ENCODE measurements at places on chromosomes 5 and 9. TPM values are rescaled to one million over a fixed set of nuclear protein-coding genes. Genes with fewer than 3 reads are reported as not detected.

GRCh38 chr5:33582417-33582816, 141.7 kb downstream of the TARS1 start:
- no peak for DNase-seq

DNA sequence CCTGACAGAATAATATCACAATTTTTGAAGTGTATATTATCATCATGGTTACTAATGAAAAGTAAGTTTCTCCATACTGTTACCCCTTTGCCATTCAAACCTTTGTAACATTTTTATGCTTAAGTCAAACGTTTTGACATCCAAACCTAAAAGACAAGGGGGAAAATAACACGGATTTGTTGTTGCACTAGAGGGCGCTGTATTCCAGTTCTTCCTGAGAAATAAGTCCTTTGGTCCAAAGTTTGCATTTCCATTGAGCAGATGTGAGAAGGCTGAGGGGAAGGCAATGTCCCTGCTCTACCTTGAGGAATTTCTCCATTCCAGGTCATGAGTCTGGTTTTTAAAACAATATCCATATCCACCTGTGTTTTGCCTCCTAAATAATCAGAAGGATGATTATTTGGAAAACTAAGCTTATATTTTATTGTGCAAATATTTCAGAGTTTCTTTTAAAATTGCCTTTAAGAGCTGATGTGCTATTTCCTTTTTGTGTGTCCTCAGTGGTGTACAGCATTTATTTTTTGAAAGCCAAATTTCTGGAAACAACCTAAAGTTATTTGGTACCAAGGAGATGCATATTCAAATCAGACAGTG, 9.7 kb downstream of the LECT2 start:
- DNase-seq = peak; percentile 1

DNA sequence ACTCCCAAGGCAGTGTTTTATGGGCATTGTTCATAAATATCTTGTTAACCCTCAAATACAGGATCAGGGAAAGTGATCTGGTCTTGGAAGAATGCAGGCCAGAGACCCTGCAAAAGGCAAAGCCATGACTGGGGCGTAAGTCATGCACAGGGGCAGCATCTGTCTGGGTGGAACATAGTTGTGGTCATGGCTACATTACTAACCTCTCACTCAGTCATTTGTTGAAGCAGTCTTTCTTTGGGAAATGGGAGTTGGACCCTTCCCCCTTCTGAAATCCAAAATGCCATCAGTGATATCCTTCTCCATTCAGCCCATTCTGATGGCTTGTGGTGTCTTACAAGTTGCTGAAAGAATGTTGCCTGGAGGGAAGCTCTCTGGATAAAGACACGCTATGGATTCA, 68.1 kb downstream of the GDNF start:
- no peak for DNase-seq

DNA sequence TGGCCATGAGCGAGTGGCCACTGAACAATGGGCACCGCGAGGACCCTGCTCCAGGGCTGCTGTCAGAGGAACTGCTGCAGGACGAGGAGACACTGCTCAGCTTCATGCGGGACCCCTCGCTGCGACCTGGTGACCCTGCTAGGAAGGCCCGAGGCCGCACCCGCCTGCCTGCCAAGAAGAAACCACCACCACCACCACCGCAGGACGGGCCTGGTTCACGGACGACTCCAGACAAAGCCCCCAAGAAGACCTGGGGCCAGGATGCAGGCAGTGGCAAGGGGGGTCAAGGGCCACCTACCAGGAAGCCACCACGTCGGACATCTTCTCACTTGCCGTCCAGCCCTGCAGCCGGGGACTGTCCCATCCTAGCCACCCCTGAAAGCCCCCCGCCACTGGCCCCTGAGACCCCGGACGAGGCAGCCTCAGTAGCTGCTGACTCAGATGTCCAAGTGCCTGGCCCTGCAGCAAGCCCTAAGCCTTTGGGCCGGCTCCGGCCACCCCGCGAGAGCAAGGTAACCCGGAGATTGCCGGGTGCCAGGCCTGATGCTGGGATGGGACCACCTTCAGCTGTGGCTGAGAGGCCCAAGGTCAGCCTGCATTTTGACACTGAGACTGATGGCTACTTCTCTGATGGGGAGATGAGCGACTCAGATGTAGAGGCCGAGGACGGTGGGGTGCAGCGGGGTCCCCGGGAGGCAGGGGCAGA, 53.3 kb downstream of the JADE2 start:
- no peak for DNase-seq

DNA sequence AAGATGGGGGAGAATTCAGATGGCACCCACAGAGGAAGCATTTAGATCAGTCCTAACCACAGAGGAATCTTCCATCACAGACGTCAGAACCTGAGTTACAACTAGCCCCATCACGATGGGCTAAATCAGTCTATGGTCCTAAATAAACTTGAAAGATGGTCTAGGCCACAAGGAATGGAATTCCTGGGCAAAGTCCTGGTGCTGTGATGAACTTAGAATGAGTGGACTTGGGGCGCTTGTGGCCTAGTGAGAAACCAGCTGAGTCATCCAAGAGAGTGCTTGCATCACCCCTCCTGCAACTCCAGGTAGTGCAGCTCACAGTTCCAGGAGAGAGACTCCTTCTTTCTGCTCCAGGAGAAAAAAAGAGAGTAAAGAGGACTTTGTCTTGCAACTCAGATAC, 722.9 kb upstream of the RGMB start:
- no peak for DNase-seq

DNA sequence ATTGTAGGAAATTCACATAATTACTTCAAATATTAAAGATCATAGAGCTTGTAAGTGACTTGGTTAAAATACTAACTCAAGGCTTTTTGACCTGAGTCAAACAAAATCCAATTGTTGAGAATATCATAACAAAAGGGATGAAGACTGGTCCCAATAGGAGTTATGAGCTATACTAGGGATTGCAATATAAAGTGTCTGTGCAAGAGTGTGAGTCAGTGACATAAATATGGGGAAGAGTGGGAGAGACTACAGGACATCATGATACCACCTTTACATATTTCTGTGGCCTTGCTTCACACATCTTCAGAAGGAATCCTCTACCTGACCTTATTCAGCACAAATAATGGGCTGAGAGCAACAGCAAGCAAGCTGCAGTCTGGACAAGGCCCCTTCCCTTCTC, 180.9 kb upstream of the SLC24A2 start:
- no peak for DNase-seq

- DNase-seq = no peak
Observed at GRCh38 chr9:27462434-27462833, 61.7 kb upstream of the IFNK start.

- DNase-seq = no peak
Observed at GRCh38 chr9:131851414-131851813, 111.5 kb upstream of the RAPGEF1 start.

GRCh38 chr5:1867815-1868143, 14.9 kb downstream of the IRX4 start:
- no peak for DNase-seq

GRCh38 chr9:129656795-129657390, 8.6 kb upstream of the PRRX2 start:
- no peak for DNase-seq

GRCh38 chr5:177431317-177432142, 5.1 kb downstream of the GRK6 start:
- peak; percentile 70 for DNase-seq

GRCh38 chr9:23379842-23380241, 446.2 kb downstream of the ELAVL2 start:
- no peak for DNase-seq

- DNase-seq = no peak
Observed at GRCh38 chr9:124199474-124199873, 58.3 kb upstream of the NEK6 start.

DNA sequence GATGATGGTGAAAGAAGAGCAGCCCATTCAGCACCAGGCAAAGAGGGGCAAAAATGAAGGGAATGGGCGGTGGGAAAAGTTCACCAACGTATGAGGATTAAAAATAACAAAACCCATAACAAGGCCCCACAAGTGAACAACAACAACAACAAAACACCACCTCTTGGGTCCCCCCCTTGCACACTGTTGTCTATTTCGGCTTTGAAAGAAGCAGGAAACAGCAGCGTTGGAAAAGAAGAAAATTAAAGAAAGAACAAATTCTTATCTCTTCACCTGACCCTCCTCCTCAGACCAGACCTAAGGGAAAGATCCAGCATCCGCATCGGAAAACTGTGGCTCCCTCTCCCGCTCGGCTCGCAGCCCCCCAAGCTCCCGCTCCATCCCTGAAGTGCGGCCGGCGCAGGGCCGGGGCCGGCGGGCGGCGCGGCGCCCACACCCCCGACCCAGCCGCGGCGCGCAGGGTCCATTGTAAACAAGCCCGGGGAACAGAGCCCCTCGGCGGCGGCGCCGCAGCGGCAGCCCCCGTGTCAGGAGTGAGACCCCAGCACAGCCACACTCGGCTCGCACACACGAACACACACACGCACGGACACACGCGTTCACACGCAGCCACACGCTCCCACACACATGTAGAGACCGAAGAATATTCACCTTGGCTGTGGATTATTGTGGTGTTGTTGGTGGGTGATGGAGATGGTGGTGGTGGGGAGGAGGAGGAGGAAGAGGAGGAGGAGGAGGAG, 535 bp downstream of the RFX3 start:
- DNase-seq = no peak

DNA sequence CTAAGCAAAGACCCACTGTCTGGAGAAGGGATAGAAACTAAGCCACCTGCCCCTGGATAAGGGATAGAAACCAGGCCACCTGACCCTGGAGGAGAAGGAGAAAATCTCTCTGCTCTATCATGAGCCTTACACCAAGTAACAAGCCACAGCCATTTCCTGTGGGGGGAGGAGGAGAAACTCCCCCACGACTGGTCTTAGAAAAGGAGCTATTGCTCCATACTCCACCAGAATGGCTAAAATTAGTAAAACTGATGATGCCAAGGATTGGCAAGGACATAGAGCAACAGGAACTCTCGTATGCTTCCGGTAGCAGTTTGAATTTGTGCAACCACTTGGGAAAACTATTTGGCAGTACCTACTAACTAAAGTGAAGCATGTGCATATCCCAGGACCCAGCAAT, 70.8 kb downstream of the ACTL7B start:
- no peak for DNase-seq

GRCh38 chr5:142466195-142466971, 141.6 kb upstream of the SPRY4 start:
- DNase-seq = no peak

DNA sequence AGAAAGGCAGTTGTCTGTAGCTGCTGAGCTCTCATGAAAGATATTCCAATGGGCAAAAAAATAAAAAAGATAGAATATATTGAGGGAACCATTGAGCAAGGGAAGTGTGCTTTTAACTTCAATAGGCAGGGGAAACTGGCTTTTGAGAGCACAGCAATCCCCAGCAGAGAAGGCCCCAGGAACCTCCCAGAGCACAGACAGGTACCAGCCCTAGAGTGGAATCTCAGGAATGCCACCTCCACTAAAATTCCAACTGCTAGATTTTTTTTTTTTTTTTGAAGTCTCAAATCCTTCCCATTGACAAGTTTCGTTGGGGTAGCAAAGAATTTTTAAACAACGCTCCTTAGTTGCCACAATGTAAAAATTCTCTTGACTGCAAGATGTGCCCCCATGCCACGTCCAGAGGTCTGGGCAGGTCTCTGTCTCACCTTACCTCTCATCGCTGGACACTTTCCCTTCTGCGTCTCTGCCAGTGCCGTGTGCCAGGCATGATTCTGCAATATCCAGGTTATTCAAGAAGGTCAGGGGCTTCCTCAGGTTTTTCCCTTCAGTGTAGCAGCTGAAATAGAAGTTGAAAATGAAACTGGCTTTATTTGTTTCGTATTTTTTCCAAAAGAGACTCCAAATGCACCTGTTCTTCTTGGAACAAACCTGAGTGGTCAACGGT, 64.2 kb upstream of the IRX1 start:
- no peak for DNase-seq

- no peak for DNase-seq
Observed at GRCh38 chr9:123753016-123753415, 176.9 kb downstream of the DENND1A start.

DNA sequence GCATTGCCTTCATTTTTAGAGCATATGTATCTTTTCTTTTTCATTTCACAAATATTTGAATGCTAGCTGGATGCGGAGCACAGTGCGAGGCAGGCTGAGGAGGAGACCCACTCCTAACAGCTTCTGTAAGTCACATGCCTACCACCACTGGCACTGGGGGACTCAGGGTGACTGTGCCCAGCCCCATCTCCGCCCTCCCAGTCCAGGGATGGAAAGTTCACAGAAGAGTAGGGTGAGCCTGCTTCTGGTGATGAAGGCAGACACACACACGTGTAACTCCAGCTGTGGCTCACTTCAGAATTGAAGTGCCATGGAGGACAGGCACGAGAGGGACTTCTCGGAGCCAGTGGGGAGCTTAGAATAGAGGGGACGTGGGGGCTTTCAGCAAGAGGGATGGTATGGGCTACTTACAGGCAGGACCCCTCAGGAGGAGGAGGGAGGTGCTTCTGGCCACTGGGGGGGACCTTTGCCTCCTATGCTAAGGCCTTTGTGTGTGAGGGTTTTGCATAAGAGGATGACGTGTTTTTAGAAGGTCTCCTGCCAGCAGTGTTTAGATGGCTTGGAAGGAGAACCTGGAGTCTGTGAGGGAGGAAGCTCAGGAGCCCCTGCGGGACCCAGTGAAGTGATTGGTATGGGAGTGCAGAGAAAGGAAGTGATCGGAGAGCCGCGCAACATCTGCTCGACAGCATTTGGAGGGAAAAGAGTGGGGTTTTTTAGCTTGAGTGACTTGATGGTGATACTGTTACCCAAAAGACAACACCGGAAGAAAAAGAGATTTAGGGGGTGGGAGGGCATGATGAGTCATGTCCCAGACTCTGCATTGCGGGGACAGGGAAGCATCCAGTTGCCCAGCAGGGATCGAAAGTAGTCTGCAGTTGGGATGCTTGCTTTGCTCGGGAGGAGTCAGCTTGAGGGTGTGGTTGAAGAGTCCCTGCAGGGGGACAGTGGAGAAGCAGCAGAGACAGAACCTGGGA, 163.5 kb upstream of the OTULINL start:
- no peak for DNase-seq

- no peak for DNase-seq
Observed at GRCh38 chr5:153798830-153799229, 239.9 kb downstream of the FAM114A2 start.

DNA sequence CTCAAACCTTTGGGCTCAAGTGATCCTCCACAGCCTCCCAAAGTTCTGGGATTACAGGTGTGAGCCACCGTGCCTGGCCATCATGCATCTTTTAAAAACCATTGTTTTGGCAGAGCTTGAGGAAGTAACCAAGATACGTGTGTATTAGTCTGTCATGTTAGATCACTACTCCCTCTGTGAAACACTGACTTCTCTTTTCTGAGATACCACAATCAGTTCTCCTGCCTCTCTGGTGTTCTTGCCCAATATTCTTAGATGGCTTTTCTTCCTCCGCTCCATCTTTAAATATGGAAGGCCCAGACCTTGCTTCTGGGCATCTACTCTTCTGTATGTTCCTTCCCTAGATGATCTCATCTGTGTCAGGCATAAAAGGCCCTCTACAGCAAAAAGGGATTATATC, 14.2 kb upstream of the CCNB1 start:
- no peak for DNase-seq

PDGFRB gene
- 0.55 TPM for total RNA-seq

TRIM23 gene
- total RNA-seq = 20.7 TPM

AGPAT2 gene
- total RNA-seq = 6.5 TPM

PCDHB6 gene
- total RNA-seq = not detected

KIF20A gene
- 0.63 TPM for total RNA-seq

SLC6A7 gene
- not detected for total RNA-seq

BTNL8 gene
- total RNA-seq = not detected

PDE6A gene
- total RNA-seq = not detected

GBA2 gene
- 40.8 TPM for total RNA-seq

ADGRD2 gene
- not detected for total RNA-seq

NELFB gene
- 36.1 TPM for total RNA-seq

FOXI1 gene
- total RNA-seq = not detected
